AML-193 (cell line): ENCODE measurements at places on chromosomes 4 and X.

DNA sequence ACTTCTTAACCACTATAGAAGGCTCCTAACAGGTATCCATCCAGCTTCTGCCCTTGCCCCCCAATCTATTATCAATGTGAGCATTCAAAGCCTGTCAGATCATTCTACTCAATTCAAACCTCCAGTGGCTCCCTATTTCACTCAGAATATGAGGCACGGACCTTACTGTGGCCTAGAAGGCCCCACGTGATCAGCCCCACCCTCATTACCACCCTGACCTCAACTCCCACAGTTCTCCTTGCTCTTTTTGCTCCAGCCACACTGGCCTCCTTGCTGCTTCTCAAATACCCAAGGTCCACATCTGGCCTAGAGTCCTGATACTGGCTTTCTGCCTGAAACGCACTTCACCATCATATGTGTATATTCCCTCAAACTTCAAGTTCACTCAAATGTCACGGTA lies 18.7 kb downstream of the SEPSECS start:
- DNase-seq, result no peak

GRCh38 chrX:3532581-3533085 lies 180.8 kb downstream of the PRKX start:
- DNase-seq, result no peak

- DNase-seq, result no peak
These were observed 19.8 kb upstream of the CCDC149 start for GRCh38 chr4:24932515-24933225.

- DNase-seq, result peak; percentile 86
These were observed 121.3 kb downstream of the EGF start for GRCh38 chr4:110034026-110034393.

- no peak for DNase-seq
These were observed 95.8 kb downstream of the SH3KBP1 start for GRCh38 chrX:19791562-19791961.

GRCh38 chr4:10366628-10367027 lies 90.6 kb downstream of the ZNF518B start:
- DNase-seq, result no peak
